A549 treated with CORT108297 at 1 μM for 4 hours (cell line): ENCODE measurements at places on chromosomes 6 and 20. TPM values are rescaled to one million over a fixed set of nuclear protein-coding genes. Genes with fewer than 3 reads are reported as not detected.

Gene CDSN
- 0.03 TPM in 1 of 5 replicates, not detected in the others for total RNA-seq

Gene KCNK15
- 0.54 to 0.77 TPM (median 0.72 TPM) in 5 replicates for total RNA-seq

Gene RAB23
- total RNA-seq = 7.0 to 10.9 TPM (median 8.3 TPM) in 5 replicates

Gene MAFB
- total RNA-seq = 0.07 to 0.13 TPM (median 0.09 TPM) in 4 of 5 replicates, not detected in the other
